ENCODE measurements at places on chromosomes 7 and 10. TPM values are rescaled to one million over a fixed set of nuclear protein-coding genes. Genes with fewer than 3 reads are reported as not detected.

DNA sequence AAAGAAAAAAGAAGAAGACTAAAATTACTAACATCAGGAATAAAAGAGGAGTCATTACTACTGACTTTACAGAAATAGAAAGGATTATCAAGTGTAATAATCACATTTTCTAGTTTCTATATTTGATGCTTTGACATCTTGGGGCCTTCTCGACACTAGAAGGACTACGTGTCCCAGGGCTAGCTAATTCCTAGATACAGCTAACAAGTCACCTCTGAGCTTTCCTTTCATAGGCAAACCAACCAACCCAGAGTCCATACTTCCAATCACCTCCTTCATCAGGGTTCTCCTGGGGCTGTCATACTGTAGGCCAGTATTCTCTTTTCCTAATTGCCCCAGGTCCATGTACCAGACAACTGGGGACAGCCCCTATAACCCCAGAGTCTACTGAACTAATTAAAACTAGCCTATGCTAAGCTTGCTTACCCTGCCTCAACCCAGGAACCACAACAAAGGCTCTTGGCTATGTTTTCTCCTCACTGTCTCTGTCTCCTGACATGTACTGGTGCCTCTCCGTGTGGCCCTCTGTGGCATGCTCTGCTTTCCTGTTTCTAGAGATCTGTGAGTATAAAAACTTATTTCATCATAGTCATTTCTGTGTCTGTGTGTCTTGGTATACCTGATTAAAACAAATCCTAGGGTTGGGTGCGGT, 6.7 kb upstream of the PARP12 start:
- no peak for DNase-seq

NPY gene
- total RNA-seq, result not detected

ANXA8 gene
- 0.30 TPM for total RNA-seq

CHST3 gene
- total RNA-seq, result 32.3 TPM

- peak; percentile 100 for DNase-seq
Measured at GRCh38 chr7:13920053-13920697, 69.3 kb downstream of the ETV1 start.

Data from renal cortical epithelial cell (primary cell).